NCI-H1417 treated with DMSO at 0.1 percent for 48 hours (cell line): ENCODE measurements at places on chromosomes 11 and 22.

- no peak for DNase-seq
These were observed 26.4 kb upstream of the ADORA2A start for GRCh38 chr22:24400726-24401596.

DNA sequence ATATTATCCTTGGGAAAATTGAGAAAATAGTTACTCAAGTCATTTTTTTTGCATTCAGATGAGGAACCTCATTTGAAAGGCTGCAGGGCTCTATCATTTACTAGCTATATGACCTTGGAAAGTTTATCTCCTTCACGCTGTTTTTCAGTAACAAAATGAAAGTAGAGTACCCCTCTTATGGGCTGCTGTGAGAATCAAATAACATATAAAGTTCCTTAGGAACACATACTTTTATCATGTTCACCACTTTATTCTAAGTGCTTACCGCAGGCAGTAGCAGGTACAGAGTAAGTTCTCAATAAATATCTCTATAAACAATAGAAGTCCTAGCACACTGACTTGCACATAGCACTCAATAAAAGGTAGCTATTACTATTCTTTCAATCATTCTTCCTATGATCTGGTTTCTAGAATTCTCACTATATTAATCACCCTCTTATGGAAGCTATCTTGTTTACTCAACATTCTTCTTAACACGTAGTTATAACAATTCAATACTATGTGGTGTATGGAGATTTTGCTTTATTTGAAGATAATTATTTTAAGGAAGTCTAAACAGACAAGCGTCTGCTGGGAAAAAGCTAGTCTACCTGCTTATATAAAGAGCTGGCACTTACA, 1.9 kb downstream of the C11orf71 start:
- no peak for DNase-seq

- DNase-seq, result no peak
These were observed 2.3 kb downstream of the CABP7 start for GRCh38 chr22:29722151-29722550.

GRCh38 chr11:75334976-75335375, 16.5 kb downstream of the ARRB1 start:
- no peak for DNase-seq

GRCh38 chr11:1346669-1347390, 37.4 kb upstream of the TOLLIP start:
- DNase-seq, result no peak

DNA sequence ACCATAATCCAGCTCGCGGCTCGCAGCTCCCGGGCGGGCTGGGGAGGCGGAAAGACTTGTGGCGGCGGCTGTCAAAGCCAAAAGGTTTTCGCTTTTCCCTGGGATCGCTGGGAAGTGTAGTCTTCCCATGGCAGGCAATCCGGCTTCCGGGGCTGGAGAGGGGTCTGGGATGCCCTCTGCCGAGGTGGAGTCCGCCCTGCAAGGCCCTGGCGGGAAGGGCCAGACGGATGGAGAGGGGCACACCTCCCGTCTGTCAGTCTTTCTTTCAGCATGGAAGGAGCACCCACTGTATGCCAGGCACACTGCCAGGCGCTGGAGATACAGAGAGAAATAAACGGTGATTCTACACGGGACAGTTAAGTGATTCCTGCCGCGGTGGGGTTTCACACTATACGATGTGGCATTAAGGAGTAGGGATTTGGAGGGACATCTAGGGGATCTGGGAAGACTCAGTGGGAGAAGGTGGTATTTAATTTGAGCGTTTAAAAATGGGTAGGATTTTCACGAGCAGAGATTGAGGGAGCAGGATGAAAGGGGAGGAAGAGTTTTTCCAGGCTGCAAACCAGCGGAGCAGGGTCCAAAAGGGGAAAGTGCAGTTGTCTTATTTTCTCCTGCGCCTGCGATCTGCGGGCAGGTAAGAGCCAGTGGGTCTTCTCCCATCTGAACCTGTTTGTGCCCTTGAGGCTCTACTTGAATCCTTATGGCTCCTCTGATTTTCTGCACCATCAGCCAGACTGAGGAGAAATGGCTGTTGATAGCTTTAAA, at the start of gene BACE1:
Gene BACE1 (minus strand): TSS at position 60 of the 765 bp plus-strand sequence. CDS start 461 bp downstream, outside the sequence.
- peak; percentile 63 for DNase-seq

- no peak for DNase-seq
These were observed 20.5 kb downstream of the UBE2L3 start for GRCh38 chr22:21587803-21588611.

DNA sequence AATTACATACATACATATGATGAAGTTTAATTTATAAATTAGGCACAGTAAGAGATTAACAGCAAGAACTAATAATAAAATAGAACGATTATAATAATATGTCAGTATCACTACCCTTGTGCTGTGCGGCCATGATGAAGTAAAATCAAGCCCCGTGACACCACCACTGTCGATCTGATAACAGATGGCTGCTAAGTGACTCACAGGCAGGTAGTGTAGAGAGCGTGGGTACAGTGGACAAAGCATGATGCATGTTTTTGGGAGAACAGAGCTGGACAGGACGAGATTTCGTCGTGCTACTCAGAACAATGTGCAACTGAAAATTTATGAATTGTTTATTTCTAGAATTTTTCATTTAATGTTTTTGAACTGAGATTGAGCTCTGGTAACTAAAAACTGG, 108.4 kb upstream of the TIMP3 start:
- no peak for DNase-seq

DNA sequence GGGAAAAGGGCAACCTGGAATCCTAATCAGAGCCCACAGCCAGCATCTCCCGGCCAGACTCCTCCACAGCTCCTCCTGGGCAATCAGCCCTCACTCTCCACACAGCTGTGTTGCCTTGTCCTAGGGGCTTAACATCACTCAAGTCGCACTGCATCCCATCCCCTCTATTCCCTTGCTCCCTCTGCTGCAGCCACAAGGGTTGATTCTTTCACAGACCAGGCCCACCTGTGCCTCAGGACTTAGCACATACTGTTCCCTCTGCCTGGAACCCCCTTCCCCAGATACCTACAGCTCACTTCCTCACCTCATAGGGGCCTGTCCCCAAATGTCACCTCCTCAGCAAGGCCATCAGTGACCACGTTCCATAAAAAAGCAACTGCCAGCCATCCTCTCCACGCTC, 18.4 kb downstream of the SPATA19 start:
- DNase-seq, result no peak

- DNase-seq, result no peak
These were observed 16.6 kb downstream of the DERL3 start for GRCh38 chr22:23822101-23822671.

- no peak for DNase-seq
These were observed 121.9 kb downstream of the ARHGAP42 start for GRCh38 chr11:100808904-100809491.

DNA sequence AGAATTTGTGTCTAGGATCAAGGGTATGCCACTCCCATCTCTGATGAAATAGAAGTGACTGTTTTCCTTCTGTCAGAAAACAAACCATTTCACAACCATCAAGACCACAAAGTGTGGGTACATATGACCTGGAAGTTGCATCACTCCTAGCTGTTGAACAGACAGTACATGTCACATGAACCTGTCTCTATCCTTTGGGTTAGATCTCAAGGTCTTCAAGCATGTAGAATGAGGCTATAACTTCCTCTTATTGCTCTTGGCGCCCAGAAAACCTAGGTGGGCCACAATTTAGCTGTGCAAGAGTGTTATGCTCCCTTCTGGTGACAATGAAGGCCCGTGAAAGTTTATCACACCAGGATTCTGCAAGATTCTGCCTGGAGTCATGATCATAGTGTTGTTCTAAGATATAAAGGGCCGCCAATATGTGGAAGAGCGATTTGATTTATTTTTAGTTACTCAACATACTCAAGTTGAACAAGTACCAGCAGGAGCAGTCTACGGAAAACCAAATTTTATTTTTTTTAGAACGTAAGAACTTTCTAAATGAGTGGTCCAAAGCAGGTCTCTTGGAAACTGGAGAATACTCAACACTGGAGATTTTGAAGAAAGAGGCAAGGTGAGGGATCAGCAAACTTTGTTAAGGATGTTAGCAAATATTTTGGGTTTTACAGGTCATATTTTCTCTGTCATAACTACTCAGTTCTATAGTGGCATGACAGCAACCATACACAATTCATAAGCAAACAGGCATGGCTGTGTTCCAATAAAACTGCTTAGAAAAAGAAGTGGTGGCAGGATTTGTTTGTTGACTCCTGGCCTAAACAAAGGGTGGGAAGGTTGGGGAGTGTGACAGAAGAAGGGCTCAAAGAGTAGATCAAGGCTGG, 101.8 kb downstream of the USP35 start:
- no peak for DNase-seq

- no peak for DNase-seq
These were observed 77.2 kb downstream of the PRR5L start for GRCh38 chr11:36373016-36374010.
